ENCODE measurements at places on chromosomes 4 and X.
A peak's percentile ranks its signal among the peaks of the same experiment; 100 is the strongest.

- no peak for DNase-seq
These were observed 422.3 kb downstream of the MAPK10 start for GRCh38 chr4:85937507-85937906.

DNA sequence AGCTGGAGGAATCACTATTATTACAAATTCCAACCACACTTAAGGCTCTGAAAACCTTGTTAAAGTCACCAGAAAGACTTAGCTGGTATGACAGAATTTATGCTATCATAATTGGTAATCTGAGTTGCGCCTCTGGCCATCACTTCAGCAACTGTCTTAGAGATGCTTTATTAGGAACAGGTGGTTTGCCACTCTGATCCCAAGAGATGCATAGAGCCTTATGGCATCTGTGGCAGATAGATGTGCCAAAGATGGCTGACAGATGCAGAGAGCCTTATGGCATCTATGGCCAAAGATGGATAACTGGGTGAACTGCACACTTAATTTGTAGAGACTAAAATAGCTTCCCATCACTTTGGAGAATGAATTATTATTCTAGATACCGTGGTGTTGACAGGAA lies 32.3 kb upstream of the PLAC8 start:
- DNase-seq, result no peak

DNA sequence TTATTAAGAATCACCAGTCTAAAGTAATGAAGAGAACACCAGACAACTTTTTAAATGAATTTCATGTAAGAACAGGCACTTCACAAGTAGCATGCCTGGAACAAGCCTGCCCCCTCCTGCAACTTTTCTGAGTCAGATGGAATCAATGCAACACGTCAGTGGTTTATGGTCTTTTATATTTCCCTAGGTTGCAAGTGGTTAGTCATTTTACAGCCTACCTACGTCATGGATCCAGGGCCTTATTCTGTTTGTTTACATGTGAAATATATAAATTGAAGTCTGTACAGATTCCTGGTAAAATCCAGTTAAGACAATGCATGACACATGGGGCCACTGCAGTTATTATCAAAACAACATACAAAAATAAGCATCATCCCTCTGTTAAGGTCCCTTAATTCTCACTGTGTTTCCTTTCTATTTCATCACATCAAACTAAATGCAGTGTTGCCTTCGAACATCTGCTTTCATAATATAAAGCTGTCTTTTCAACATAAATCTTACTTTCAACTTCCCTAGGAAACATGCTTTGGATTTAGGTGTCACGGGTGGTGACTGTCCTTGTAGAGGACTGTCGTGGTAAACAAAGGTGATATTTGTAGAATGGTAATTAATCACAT lies 309.3 kb downstream of the FRMPD4 start:
- DNase-seq, result no peak

GRCh38 chr4:76610751-76611547 lies 175.9 kb downstream of the SHROOM3 start:
- no peak for DNase-seq

- DNase-seq, result no peak
These were observed 319 bp downstream of the DRP2 start for GRCh38 chrX:101219864-101220346.

DNA sequence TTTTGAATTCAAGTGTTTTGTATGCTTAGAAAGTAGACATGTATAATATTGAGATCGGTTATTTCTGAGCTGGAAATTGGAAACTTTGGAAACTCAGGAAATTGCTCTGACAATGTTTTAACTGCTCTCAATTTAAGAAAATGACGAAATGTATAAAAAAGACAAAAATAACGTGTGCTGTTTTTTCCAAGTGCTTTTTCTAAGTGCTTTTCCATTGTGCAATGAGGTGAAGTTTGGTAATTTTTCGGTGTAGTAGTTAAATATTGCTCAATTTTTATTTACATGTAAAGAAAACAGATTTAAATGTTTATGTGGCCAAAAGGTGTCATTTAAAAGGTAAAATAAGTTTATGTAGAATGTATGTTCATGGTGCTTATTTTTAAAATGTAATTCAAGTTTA lies 39.4 kb upstream of the RHOH start:
- DNase-seq, result no peak

DNA sequence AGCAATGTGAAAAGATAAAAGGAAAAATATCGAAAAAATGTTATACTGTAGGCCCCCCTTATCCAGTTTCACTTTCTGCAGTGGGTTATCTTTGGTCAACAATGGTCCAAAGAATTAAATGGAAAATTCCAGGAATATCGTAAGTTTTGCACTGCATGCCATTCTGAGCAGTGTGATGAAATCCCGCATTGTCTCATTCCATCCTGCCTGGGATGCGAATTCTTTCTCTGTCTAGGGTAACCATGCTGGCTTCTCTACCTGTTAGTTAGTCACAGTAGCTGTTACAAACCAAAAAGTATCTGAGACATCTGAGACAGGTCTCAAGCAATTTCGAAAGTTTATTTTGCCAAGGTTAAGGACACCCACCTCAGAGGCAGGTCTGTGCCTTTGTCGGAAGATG lies 170.3 kb downstream of the COX18 start:
- no peak for DNase-seq

DNA sequence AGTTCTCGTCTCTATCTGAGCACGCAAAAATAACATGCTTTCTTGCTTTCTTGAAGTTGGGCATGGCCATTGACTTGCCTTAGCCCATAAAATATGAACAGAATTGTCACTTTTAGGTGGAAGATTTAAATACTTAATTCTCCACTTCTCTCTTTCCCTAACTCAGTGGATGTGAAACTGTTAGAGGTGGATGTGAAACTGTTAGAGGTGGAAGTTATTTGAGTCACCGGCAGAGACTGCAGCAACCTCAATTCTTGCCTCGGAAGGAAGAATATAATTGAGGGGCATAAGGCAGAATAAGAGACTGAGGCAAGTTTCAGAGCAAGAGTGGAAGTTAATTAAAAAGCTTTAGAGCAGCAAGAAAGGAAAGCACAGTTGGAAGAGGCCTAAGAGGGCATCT lies 2.8 kb upstream of the PARM1 start:
- no peak for DNase-seq

DNA sequence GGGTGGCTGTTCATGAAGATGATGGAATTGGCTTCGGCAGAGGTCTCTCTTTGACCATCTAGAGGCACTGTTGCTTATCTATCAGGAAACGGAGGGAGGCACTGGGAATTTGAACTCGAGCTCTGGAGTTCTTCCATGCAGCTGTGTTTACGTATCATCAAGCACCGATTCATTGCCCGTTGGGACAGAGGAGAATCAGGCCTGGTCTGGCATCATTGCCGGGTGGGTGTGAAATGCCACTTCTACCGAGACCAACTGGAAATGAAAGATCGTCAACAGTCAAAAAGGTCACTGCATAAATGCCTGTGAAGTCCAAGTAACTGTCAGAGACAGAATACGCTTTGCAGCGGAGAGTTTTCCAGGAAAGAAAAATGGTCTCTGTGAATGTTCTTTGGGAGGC lies 166.9 kb downstream of the ASMT start:
- no peak for DNase-seq

- DNase-seq, result no peak
These were observed 39.6 kb upstream of the SLC7A3 start for GRCh38 chrX:70970482-70970995.

DNA sequence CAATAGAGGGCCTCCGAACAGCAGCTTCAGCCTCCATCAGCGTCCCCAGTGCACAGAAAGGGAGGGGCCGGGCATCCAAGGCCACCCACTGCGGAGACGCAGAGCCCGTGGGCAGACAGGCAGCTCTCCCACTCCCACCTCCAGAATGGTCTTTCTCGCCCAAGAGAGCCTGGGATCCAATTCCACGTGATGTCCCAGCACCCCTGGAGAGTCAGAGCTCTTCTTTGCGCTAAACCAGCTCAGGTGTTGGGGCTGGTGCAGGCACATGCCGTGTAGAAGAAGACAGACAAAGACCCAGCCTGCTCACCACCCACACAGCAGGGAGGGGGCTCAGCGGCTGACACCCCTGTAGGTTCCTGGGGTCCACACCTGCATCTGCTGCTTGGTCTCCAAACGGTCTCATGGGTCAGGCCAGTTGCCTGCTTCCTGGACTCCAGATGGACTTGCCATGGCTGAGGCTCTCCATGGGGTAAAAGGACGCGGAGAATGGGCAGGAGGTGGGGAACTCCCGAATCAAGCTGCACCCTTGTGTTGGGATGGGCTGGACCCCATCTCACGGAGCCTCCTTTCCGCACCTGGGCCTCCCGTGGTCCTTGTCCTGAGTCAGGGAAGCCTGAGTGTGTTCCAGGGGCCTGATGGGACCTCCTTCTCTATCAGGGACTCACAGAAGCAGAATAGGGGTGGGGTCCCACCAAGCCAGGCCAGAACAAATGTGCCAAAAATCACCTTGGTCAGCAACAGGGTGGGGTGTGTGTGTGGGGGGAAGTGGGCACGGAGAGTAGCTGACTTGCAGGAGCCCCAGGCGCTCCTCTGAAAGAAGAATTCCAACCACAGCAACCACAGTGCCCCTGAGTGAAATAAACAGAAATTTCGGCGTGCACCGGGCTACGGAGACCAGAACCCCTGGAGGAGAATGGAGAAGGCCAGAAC lies 11.6 kb upstream of the ASMTL start:
- DNase-seq, result peak; percentile 59

Data from CD8-positive, alpha-beta memory T cell (primary cell).